Stimulated activated CD4-positive, alpha-beta T cell treated with anti-CD3 and anti-CD28 coated beads, Interleukin-12 subunit alpha, Interleukin-12 subunit beta, amount 100 ng/mL, for 24 hours (primary cell): ENCODE measurements at places on chromosomes 2 and 18.

DNA sequence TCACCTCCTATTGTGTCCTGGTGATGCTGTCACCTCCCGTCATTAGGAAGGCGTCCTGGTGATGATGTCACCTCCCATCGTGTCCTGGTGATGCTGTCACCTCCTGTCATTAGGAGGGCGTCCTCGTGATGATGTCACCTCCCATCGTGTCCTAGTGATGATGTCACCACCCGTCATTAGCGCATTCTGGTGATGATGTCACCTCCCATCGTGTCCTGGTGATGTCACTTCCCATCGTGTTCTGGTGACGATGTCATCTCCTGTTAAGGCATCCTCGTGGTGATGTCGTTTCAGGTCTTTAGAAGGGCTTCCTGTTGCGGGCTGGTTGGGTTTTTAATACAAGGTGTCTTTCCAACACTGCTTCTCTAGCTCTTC is 40.7 kb downstream of the CTDP1 start:
- no peak for DNase-seq

DNA sequence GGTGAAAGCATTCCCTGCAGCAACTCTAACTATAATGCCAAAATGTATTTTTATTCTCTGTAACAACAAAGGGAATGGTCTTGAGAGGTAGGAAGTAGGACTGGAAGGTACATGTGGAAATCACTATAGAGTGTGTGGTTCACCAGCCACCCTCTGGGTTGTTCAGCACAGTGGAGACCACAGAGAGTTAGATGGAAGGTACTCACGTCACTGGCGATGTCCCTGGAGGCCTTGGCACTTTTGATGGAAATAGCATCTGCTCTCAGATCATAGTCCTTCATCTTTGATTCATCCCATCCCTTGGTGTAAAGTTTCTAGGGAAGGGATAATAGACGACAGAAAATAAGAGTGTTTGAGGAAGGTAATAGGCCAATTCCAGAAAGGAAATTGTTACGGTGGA is 124.0 kb downstream of the NEB start:
- no peak for DNase-seq

GRCh38 chr2:63099032-63099431 is 48.4 kb downstream of the OTX1 start:
- no peak for DNase-seq

DNA sequence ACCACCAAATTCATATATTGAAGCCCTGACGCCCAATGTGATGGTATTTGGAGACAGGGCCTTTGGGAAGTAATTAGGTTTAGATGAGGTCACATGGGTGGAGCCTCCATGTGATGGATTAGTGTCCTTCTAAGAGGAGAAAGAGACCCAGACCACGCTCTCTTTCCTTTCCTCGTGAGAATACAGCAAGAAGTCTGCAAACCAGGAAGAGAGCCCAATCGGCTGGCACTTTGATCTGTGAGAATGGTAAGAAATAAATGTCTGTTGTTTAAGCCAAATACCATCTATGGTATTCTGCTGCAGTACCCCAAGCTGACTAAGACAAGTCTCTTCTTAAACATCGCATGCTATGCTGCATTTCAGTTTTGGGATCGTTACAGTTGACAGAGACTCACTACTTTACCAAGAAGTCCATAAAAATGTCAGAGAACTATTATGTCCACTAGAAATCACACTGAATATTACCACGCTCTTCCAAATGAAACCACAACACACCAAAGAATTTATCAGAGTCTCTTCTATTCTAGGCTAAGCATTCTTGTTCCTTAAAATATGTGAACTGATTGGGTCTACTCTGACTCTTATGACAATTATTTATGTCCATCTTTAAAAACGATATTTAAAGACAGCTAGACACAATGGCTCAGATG is 48.5 kb downstream of the LPIN2 start:
- no peak for DNase-seq

- DNase-seq = no peak
Observed at GRCh38 chr2:227411990-227412350, 24.2 kb upstream of the SCYGR1 start.

GRCh38 chr2:100293341-100294161 is 28.8 kb downstream of the LONRF2 start:
- no peak for DNase-seq
